Activated CD4-positive, alpha-beta T cell treated with anti-CD3 and anti-CD28 coated beads, Interleukin-2, amount 10 ng/mL, durations not matched to agents 7 days and 5 days (primary cell): ENCODE measurements at places on chromosomes 1 and 21. TPM values are rescaled to one million over a fixed set of nuclear protein-coding genes. Genes with fewer than 3 reads are reported as not detected.

FOXD2 gene
- total RNA-seq = 0.15 TPM

DNA sequence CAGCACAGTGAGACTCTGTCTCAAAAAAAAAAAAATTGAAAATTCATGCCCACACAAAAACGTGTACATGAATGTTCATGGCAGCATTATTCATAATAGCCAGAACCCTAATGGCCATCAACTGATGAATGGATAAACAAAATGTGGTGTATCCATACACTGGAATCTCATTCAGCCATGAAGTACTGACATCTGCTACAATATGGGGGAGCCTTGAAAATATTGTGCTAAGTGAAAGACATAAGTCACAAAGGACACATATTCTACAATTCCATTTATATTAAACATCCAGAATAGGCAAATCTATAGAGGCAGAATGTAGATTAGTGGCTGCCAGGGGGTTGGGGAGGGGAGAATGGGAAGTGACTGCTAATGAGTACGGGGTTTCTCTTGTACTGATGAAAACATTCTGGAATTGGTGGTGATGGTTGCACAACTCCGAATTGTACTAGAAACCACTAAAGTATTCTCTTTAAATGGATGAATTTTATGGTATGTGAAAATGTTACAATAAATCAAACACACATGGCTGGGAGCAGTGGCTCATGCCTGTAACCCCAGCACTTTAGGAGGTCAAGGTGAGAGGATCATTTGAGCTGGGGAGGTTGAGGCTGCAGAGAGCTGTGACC lies 33.0 kb upstream of the KCNN3 start:
- H3K27ac ChIP-seq = no peak overlapping the region
- no peaks in the 10 kb centered on the region for H3K4me1 ChIP-seq
- no peaks in the 10 kb centered on the region for H3K36me3 ChIP-seq
- H3K27me3 ChIP-seq = no peaks in the 10 kb centered on the region
- no peak overlapping the region for H3K4me3 ChIP-seq

- no peak overlapping the region for H3K4me3 ChIP-seq
- peaks cover 34% of the 10 kb centered on the region for H3K36me3 ChIP-seq
- peaks cover 10% of the 10 kb centered on the region for H3K4me1 ChIP-seq
- no peak overlapping the region for H3K27ac ChIP-seq
- DNase-seq = no peak
Measured at GRCh38 chr1:85624361-85624760, 43.8 kb downstream of the CCN1 start.

- peak overlapping the region; percentile 65 for H3K4me3 ChIP-seq
- H3K27me3 ChIP-seq = no peaks in the 10 kb centered on the region
- H3K27ac ChIP-seq = peak overlapping the region; percentile 96
- peaks cover 96% of the 10 kb centered on the region for H3K36me3 ChIP-seq
- no peak for DNase-seq
Measured at GRCh38 chr1:116760996-116761665, 6.9 kb downstream of the CD2 start.

GRCh38 chr21:19124691-19125090 lies 721.1 kb upstream of the TMPRSS15 start:
- no peaks in the 10 kb centered on the region for H3K4me1 ChIP-seq
- no peaks in the 10 kb centered on the region for H3K27me3 ChIP-seq
- no peaks in the 10 kb centered on the region for H3K36me3 ChIP-seq
- no peak overlapping the region for H3K4me3 ChIP-seq
- H3K27ac ChIP-seq = no peak overlapping the region
- DNase-seq = no peak

DNA sequence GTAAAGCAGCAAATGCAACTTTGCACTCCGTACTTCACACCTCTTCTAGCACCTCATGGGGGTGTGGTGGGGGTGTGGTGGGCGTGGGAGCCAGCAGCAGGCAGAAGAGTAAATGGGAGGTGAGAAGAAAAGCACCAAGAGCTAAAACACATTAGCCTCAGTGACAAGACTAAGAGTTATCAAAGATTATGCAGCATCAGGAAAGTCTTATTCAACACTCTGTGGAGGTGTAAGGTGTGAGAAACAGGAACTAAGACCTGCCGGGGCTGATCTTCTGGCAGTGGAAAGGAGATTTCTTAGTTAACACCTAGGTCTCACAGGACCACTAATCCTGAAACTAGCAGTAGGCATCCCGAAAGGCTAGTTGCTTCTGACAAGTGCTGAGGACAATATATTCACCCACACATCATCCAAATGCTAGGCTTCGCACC lies 9.9 kb downstream of the TGFBR3 start:
- H3K36me3 ChIP-seq = peaks cover 2% of the 10 kb centered on the region
- peaks cover 39% of the 10 kb centered on the region for H3K27me3 ChIP-seq
- DNase-seq = no peak
- peaks cover 61% of the 10 kb centered on the region for H3K4me1 ChIP-seq

OR2G6 gene
- not detected for total RNA-seq

DNA sequence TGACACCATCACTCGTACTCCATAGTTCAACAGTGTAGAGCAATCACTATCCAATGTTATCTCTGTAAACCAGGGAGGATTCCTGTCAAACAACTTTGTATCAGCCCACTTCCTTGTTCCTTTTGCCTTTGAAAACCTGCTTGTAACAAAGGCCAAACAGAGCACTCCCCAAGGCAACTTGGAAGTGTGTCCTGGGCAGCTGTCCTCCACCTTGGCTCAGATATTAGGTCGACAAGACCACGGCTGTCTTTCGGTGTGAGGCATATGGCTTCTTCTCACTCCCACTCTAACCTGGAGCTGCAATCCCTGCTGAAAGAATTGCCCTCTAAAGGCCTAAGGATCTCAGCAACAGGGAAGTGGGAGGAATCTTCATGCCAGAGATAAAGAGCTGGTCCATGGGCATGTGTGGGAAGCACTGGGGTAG lies 66.7 kb downstream of the ITPKB start:
- H3K36me3 ChIP-seq = peaks cover 45% of the 10 kb centered on the region
- DNase-seq = no peak
- H3K4me3 ChIP-seq = no peak overlapping the region
- peaks cover 69% of the 10 kb centered on the region for H3K4me1 ChIP-seq
- no peaks in the 10 kb centered on the region for H3K27me3 ChIP-seq
- no peak overlapping the region for H3K27ac ChIP-seq

- H3K36me3 ChIP-seq = no peaks in the 10 kb centered on the region
- H3K27me3 ChIP-seq = no peaks in the 10 kb centered on the region
- H3K4me3 ChIP-seq = no peak overlapping the region
- DNase-seq = no peak
- no peaks in the 10 kb centered on the region for H3K4me1 ChIP-seq
Measured at GRCh38 chr1:88399690-88400089, 284.4 kb upstream of the PKN2 start.

- DNase-seq = peak; percentile 50
- no peaks in the 10 kb centered on the region for H3K4me1 ChIP-seq
- H3K4me3 ChIP-seq = no peak overlapping the region
- no peaks in the 10 kb centered on the region for H3K27me3 ChIP-seq
- H3K27ac ChIP-seq = no peak overlapping the region
- H3K36me3 ChIP-seq = no peaks in the 10 kb centered on the region
Measured at GRCh38 chr1:221263831-221264767, 384.9 kb downstream of the HLX start.

HSD11B1 gene
- total RNA-seq = 1.5 TPM

DNA sequence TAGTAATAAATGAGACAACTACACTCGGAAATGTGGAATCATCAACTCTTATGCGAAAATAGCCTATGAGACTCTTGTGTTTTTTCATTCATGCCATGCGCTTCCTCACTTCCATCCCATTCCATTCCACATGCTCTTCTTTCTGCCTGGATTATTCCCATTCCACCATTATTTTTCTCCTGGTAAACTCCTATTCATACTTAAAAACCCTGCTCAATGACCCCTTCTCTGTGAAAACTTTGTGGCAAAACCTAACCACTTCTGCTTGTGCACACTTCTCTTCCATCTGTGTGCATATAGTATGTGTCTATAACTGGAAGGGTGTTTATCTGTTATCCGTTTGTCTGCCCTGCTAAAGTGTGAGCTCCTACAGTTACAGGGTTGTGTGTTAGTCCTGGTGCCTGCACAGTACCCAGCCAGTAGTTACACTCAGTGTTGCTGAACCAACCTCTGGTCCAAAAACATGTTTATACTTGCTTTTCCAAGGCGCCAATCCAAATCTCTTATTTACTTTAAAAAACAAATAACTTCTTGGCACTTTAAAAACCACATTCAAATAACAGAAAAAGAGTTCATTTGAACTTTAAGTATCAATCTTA lies 10.7 kb downstream of the EPHX1 start:
- no peaks in the 10 kb centered on the region for H3K27me3 ChIP-seq
- H3K4me1 ChIP-seq = peaks cover 6% of the 10 kb centered on the region
- H3K36me3 ChIP-seq = no peaks in the 10 kb centered on the region
- DNase-seq = no peak
- H3K27ac ChIP-seq = no peak overlapping the region

DNA sequence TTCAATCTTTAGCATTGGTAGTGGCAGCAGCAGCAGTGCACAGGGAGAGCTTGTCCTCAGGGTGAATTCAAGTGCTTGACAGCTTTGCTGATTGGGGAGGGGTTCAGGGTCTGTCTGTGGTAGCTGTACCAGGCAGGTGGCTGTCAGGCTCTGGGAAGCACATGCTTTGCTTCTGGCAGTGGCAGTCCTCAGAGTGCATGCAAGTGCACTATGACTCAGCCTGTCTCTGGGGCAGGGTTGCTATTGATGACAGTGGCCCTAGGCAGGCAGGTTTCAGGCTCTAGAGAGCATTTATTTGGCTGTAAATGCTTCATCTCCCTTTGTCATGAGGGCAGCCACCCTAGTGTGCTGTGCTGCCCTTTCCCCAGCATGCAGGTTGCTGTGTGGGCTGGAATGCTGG lies 251.9 kb upstream of the LRRC7 start:
- no peaks in the 10 kb centered on the region for H3K4me1 ChIP-seq
- H3K4me3 ChIP-seq = no peak overlapping the region
- DNase-seq = no peak
- H3K27me3 ChIP-seq = no peaks in the 10 kb centered on the region
- H3K27ac ChIP-seq = no peak overlapping the region

TSSK3 gene
- total RNA-seq = 1.5 TPM

DNA sequence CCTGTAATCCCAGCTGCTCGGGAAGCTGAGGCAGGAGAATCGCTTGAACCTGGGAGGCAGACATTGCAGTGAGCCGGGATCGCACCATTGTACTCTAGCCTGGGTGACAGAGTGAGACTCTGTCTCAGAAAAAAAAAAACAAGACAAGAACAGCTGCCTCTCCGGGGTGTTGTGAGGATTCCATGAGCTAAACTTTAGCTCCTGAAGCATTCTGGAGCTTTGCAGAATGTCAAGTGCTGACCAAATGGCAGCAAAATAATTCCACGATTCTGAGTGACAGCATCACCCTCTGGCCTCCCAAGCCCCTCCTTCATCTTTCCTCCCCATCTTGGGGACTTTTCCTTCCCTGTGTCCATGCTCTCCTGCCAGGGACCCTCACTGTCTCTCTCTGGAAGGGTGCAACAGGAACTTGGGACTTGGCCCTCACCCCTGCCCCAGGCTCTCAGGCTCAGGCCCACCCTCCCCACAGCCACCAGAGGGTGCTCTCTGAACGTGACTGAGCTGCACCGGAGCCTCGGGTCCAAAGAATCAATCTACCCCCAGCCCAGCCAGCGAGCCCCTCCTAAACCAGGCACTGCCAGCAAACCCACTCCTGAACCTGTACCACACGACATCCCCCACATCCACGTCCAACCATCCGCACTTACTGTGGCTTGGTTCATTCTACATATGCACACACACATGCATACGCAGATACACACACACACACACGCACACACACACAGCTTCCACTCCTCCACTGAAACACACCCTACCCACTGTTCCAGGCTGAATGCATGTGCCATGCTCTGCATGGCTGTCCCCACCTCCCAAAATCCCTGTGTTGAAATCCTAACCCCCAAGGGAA lies 45.7 kb downstream of the ACOT7 start:
- H3K4me3 ChIP-seq = peak overlapping the region; percentile 46
- H3K36me3 ChIP-seq = peaks cover 8% of the 10 kb centered on the region
- H3K27me3 ChIP-seq = no peaks in the 10 kb centered on the region
- peaks cover 38% of the 10 kb centered on the region for H3K4me1 ChIP-seq

GRCh38 chr1:113252166-113252565 lies 138.1 kb upstream of the MAGI3 start:
- no peak overlapping the region for H3K27ac ChIP-seq
- H3K27me3 ChIP-seq = no peaks in the 10 kb centered on the region
- no peak for DNase-seq
- no peaks in the 10 kb centered on the region for H3K36me3 ChIP-seq
- no peak overlapping the region for H3K4me3 ChIP-seq

ACOT11 gene
- total RNA-seq = 1.9 TPM

GRCh38 chr1:170254371-170254770 lies 108.6 kb downstream of the NTMT2 start:
- H3K4me1 ChIP-seq = no peaks in the 10 kb centered on the region
- no peak overlapping the region for H3K4me3 ChIP-seq
- no peak overlapping the region for H3K27ac ChIP-seq
- no peak for DNase-seq
- no peaks in the 10 kb centered on the region for H3K27me3 ChIP-seq

DNA sequence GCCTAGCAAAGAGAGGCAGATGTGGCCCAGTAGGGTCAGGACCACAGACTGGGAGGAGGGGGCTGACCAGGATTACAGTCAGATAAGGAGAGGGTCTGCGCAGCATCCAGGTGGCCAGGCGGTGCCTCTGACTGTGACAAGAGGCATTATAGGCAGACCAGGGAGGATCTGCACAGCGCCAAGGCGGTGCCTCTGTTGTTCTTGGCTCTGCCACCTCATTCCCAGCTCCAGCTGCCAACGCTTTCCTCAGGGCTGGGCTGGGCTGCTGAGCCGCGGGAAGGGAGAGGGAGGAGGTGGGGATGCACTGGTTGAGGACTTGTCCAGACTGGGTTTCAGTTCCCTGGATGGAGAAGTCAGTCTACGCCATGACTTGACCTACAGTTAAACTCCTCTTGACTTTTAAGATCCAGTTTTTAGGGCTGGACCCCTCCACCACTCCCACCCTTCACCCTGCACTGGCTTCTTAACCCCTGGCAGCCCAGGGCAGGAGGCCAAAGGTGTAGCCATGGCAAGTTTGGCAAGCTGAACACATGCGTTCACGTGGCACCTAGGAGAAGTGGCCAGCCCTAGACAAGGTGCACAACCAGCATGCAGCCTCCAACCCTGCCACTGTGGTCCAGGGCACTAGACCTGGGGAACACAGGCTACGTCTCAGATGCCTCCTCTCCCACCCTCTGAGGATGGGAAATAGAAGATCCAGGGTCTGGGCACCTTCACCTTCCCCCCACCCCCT lies 4.5 kb upstream of the CRABP2 start:
- peaks cover 21% of the 10 kb centered on the region for H3K4me1 ChIP-seq
- peaks cover 3% of the 10 kb centered on the region for H3K36me3 ChIP-seq
- H3K27ac ChIP-seq = no peak overlapping the region
- no peak overlapping the region for H3K4me3 ChIP-seq

GRCh38 chr21:44377201-44377921 lies 23.9 kb downstream of the TRPM2 start:
- H3K4me1 ChIP-seq = peaks cover 29% of the 10 kb centered on the region
- no peaks in the 10 kb centered on the region for H3K27me3 ChIP-seq
- H3K27ac ChIP-seq = no peak overlapping the region

THEM5 gene
- not detected for total RNA-seq

DNA sequence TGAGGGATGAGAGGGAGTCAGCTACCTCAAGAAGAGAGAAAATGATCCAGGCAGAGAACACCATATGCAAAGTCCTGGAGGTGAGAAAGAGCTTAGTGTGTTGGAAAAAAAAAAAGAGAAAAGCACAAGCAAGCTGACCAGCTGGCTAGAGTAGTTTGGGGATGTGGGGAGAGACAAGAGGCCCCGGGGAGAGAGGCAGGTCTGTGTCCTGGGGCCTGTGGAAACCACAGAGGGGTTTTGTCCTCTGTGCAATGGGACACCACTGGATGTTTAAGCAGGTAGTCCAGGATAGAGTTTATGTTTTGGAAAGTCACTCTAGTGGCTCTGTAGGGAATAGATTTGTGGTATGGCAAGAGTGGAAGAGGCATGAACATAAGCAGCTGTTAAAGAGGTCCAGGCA lies 14.4 kb upstream of the CHI3L1 start:
- no peak overlapping the region for H3K4me3 ChIP-seq
- no peaks in the 10 kb centered on the region for H3K4me1 ChIP-seq
- no peaks in the 10 kb centered on the region for H3K36me3 ChIP-seq
- H3K27ac ChIP-seq = no peak overlapping the region
